ENCODE measurements at places on chromosomes 5 and 9.

GRCh38 chr5:10607023-10607665, 43.3 kb downstream of the ANKRD33B start:
- DNase-seq: no peak

DNA sequence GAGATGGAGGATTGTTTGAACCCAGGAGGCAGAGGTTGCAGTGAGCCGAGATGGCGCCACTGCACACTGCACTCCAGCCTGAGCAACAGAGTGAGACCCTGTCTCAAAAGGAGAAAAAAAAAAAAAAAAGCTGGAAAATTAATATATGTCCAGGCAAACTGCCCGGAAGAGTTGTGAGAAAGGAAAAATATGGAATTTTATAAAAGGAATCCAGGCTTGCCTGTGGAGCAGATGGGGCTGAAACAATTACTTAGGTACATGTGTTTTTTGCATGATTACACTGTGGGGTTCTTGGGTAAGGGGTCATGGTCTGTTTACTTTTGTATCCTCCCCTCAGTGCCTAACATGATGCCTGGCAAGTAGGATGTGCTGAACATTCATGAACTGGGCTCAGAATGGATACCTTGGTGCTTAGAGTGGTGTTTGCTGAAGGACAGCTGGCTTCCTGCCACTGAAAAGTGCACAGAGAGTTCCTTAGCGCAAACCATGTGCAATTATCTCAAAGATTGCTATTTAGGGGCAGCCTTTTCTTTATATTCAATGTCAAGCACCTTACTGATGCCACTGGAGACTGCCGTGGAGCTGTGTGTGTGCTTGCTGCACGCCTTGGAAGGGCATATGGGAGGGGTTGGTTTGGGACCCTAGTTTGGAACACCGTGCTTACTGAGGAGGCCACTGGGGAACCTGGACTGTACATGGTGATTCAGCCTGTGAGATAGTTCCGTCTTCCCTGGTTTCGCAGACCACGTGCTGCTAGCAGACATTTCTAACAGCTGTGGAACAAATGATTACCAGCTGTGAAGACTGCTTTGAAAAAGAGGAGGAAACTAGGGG, 78.4 kb downstream of the MAP1B start:
- DNase-seq: no peak

GRCh38 chr9:100346836-100347235, 5.9 kb downstream of the TEX10 start:
- no peak for DNase-seq

GRCh38 chr5:67170767-67171166, 25.8 kb downstream of the CD180 start:
- DNase-seq: no peak

DNA sequence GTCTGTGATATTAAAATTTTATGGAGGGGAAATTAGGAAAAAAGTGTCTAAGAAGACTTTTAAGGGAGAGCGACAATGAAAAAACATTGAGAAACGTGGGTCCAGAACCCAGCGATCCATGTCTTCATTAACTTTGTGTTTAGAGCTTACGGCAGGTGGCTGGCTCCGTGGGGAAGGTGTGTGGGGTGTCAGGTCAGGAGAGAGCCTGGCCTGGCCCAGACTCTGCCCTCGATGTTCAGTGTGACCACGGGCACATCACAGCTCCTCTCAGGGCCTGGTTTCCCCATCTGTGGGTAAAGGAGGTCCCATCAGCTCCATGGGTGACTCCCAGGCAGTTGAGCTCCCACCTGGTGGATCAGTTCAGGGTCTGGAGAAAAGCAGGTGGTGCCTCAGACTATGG, 22.1 kb downstream of the DAB2IP start:
- DNase-seq: no peak

DNA sequence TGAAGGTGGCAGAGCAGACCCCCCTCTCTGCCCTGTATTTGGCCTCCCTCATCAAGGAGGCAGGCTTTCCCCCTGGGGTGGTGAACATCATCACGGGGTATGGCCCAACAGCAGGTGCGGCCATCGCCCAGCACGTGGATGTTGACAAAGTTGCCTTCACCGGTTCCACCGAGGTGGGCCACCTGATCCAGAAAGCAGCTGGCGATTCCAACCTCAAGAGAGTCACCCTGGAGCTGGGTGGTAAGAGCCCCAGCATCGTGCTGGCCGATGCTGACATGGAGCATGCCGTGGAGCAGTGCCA, 3.8 kb downstream of the ALDH1B1 start:
- DNase-seq: no peak

DNA sequence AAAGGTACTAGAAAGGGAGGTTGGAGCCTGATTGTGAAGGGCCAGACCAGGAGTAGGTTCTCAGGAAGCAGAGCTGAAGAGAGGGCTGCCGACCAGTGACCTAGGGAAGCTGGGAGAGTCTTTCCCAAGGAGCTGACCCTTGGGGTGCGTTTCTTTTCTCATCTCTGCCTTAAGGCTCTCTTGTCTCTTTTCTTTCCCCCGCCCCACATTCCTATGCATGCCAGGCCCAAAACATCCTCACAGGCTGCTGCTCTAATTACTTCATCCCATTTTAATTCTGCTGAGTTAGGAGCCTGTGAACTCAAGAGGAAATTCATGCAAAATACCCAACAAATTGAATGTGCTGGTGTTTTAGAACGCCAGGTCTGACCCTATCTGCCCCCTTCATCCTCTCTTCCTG, 46.9 kb upstream of the HSPA9 start:
- no peak for DNase-seq

- peak; percentile 44 for DNase-seq
These were observed 599 bp downstream of the LYRM7 start for GRCh38 chr5:131171276-131171810.

GRCh38 chr9:110669433-110669832, 842 bp downstream of the MUSK start:
- no peak for DNase-seq

DNA sequence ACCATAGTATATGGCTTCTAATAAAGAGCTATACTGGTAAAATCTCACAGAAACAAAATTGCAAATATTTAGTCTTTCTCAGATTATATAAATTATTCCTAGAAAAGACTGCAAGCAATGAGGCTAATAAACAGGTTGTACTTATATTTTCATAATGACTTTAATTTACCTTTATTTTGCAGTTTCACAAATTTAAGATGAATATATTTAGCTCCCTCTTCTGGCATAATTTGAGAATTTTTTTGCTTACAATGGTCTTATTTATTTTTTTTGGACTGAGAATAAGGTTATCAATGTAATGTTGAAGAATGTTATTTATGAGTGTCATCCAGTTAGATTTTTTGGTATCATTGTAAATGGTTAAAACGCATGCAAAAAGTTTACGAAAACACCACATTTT, 56.7 kb downstream of the PIK3R1 start:
- no peak for DNase-seq
